ENCODE measurements at places on chromosomes 2 and 18.

GRCh38 chr18:7941533-7941932 lies 374.4 kb downstream of the PTPRM start:
- no peak for DNase-seq

GRCh38 chr2:164662066-164662465 lies 40.8 kb upstream of the GRB14 start:
- DNase-seq, result no peak

GRCh38 chr2:19899985-19900930 lies 1.5 kb downstream of the TTC32 start:
- no peak for DNase-seq

- no peak for DNase-seq
These were observed 177.0 kb upstream of the CCDC68 start for GRCh38 chr18:55136258-55136657.

GRCh38 chr18:22161090-22161489 lies 8.3 kb upstream of the GATA6 start:
- DNase-seq, result no peak

- no peak for DNase-seq
These were observed 32.2 kb upstream of the CTLA4 start for GRCh38 chr2:203835420-203835819.

DNA sequence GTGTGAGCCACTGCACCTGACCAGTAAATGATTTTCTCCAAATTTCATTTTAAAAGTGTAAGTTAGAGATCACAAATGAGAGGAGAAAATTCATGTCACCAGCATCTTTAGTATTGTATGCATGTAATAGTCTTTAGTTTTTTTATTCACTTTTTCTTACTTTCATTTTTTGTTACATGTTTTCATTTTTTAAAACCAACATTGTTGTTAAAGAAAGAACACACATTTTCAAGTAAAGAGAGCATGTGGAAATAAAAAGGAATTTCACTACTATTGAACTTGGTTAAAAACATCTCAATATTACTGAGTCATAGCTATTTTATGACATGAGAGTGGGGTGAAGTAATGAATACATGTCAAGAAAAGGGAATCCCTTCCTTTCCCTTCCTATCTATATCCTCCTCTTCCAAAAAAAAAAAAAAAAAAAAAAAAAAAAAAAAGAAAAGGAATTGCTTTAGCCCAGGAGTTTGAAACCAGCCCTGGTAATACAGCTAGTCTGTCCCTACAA lies 29.1 kb upstream of the PMAIP1 start:
- no peak for DNase-seq

DNA sequence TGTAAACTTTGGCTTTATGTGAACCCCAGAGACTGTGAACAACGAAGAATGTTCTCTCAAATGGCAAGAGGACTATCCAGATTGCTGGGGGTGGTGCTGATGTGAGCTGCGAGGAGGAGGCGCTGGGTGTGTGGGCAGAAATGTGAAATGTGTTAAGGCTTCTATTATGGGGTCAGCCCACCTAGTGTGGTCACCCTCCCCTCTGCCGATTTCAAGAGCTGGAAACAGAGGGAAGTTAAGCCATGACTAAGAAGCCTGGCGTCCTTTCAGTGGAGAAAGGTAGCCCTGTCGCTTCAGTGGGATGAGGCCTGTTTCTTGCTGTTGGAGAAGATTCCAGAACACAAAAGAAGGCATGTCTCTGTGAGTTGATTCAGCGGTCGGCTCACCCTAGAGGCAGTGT lies 89.0 kb upstream of the KCTD1 start:
- DNase-seq, result peak; percentile 21

GRCh38 chr2:58906081-58906645 lies 665.0 kb upstream of the FANCL start:
- DNase-seq, result no peak

DNA sequence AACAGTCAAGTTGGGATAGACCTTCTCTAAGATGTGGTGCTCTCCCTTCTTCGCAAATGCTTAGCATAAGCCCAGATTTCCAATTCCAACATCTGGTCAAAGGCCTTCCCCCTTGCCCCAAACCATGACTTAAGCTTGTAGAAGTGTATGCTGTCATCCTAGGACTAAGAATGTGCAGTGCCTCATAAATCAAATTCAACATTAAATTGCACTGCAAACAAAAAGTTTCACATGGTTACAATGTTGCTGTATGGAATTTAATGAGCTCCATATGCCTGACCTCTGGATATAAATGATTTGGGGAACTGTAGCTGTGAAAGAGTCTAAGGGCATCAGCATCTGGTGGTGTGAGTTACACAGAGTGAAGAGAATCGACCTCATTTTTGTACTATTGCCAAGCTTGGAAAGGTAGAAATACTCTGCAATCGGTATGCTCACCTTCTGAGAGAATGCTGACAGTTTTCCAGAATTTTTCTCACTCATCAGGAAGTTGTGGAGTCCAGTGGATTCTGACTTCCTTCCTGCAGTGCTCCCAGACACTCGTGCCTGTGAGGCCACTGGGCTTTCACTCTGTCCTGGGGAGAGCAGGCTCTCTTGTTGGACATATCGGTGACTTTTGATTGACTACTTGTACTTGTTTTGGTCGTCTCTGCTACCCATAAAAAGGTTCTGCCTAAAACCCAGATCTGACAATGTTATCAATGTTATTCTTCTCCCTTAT lies 40.6 kb downstream of the FASTKD2 start:
- no peak for DNase-seq

GRCh38 chr2:234366891-234367290 lies 130.0 kb downstream of the ARL4C start:
- DNase-seq, result no peak

DNA sequence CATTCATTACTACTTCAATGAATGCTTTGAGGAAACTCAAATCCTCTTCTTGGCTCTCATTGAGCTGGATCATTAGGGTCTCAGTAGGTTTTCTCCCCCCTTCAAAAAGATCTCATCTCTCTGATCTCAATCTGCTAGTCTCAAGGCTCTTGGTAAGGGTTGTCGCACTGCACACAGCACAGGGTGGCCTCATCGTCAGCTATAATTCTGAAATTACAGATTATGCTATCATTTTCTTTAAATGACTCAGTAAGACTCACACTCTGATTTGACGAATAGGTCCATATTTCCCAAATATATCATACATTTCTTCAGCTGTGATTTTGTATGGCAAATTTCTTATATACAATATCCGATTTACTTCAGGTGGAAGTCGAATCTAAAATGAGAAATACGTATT lies 2.3 kb downstream of the SF3B6 start:
- no peak for DNase-seq

- peak; percentile 51 for DNase-seq
These were observed 364.4 kb downstream of the ZNF521 start for GRCh38 chr18:24987303-24988252.

DNA sequence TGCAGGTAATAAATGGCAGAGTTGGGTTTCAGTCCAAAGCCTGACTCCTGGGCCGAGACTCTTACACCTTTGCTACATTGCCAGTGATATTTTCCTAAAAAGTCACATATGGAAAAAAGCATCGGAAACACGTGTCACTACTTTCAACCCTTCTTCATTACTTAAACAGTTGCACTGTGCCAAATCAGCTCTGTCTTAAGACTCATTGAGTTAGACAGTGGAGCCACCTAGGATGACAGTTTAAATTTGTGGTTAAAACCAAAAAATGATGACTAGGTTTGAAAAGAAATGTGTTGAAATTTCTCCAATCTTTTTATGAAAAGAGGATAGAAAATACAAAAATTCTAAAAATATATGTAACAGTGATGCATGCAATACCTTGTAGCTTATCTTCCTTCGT lies 97.5 kb downstream of the TMEM247 start:
- DNase-seq, result no peak

DNA sequence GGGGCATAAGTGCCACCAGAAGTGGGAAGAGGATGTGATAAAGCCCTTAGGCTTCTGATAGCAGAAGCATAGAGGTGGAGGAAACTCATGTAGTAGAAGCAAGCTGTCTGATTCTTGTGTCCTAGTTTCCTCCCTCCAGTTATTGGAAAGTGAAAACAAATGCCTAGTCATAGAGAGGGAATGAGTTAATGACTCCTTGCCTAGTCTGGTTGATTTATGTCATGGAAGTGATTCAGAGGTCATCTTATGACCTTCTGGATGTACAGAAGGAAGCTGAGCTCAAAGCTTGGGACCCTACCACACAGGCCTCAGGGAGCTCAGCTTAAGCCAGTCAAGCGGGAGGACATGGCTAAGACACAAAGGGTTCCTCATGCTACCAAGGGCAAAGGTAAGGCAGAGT lies 232.2 kb downstream of the THSD7B start:
- DNase-seq, result no peak

DNA sequence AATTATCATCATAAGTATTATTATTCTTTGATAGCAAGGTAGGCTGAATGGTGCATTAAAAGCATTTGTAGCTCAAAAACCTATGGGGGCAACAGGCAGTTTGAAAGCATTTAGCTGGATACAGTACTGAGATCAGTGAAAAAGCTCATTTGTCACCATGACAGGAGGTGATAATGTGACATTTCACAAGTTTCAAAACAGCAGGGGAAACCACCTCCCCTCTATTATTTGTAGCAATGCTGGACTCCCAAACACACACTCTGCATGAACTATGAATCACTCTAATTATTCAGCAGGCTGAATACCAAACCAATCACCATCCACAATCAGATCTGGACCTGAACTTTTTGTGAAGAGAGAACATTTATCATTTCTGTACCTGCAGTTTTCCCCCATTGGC lies 63.4 kb downstream of the MYO5B start:
- no peak for DNase-seq

- no peak for DNase-seq
These were observed 124.8 kb downstream of the PXDN start for GRCh38 chr2:1619556-1619955.

- no peak for DNase-seq
These were observed 89.9 kb upstream of the STON1 start for GRCh38 chr2:48440103-48440390.

DNA sequence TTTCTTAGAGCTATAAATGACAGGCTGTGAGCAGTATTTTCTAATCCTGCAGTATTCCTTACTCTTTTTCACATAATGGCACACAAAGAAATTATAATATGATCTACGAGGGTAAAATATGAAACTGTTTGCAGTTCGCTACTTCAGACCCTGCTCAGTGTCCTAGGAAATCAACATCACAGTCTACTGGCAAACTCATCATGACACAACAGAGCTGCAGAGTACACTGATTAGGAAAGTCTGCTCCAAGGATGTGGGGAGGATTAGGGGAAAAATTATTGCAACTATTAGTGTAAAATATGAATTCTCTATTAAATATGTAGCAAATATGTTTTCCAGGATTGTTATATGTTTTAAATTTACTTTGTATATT lies 149.2 kb upstream of the REG3G start:
- DNase-seq, result no peak

- DNase-seq, result no peak
These were observed 1.3 kb upstream of the CLIP4 start for GRCh38 chr2:29113891-29114321.

GRCh38 chr2:165560377-165560988 lies 91.0 kb downstream of the CSRNP3 start:
- DNase-seq, result no peak

DNA sequence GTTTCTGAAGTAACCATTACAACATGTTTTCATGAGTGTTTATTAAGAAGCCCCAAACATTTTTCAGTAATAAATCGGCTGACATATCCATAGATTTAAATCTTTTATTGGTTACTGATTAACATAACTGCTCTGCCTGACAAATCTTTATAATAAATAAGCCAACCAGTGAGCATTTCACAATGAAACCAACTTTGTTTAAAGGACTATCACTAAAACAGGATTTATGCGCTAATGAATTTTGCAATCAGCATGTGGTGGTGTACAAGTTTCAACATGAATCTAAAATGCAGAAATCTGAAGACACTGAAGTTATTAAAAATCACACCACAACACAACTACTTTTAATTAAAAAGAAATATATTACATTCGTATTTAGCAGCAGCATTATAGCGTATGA lies 166.7 kb downstream of the MEIS1 start:
- DNase-seq, result no peak

GRCh38 chr2:10407841-10408648 lies 40.1 kb downstream of the ODC1 start:
- DNase-seq, result peak; percentile 34

GRCh38 chr18:62736077-62736855 lies 20.9 kb downstream of the PHLPP1 start:
- DNase-seq, result no peak

DNA sequence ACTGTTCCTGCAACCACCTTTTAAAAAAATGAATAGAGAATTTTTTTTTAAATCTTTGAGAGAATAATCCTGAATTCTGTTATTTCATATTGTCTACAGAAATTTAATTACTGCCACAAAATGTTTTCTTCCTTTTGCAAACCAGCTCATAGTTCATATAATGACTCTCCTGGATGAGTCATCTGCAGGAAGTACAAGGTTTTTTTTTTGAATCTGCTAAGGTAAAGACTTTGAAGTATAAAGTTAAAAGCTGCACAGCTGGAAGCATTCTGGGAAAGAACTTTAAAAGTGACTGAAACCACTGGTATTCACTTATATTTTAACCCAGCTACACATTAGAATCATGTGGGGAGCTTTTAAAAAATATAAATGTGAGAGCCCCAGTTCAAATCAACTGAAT lies 25.4 kb downstream of the SESTD1 start:
- DNase-seq, result no peak

GRCh38 chr2:198337368-198337767 lies 533.0 kb downstream of the PLCL1 start:
- peak; percentile 43 for DNase-seq

- DNase-seq, result no peak
These were observed 56.9 kb downstream of the ACKR3 start for GRCh38 chr2:236626391-236627150.

DNA sequence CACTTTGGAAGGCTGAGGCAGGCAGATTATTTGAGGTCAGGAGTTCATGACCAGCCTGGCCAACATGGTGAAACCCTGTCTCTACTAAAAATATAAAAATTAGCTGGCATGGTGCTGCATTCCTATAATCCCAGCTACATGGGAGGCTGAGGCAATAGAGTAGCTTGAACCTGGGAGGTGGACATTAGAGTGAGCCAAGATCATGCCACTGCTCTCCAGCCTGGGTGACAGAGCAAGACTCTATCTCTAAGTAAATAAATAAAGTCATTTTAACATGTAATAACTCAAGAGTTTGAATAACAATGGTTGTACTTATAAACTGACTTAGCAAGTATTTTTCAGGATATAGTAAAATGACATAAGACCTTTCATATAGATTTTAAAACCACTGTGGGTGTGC lies 169.3 kb upstream of the FN1 start:
- DNase-seq, result no peak

- no peak for DNase-seq
These were observed 131.8 kb downstream of the ZAP70 start for GRCh38 chr2:97845133-97845532.

GRCh38 chr2:119605096-119605495 lies 60.8 kb downstream of the CFAP221 start:
- no peak for DNase-seq
